ENCODE measurements at places on chromosomes 12 and 14. TPM values are rescaled to one million over a fixed set of nuclear protein-coding genes. Genes with fewer than 3 reads are reported as not detected.

DNA sequence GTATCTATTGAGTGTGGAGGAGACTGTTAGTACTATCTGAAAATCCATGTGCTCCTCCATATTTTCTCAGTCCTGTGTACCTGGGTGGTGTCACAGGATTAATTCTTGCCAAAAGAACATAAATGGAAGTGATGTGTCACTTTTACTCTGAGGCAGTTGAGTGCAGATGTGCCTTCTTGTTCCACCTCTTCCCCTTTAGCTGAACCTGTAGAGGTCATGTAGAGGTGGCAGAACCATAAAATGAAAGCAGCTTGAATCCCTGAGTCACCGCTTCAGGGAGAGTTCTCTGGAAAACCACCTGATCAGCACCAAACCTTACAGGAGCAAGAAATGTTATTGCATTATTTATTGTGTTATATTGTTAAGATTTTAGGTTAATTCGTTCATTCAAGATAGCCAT is 14.7 kb upstream of the SLC25A3 start:
- ATAC-seq: no peak

Gene SERPINA10
- not detected for total RNA-seq

Gene KCNH5
- total RNA-seq: not detected

Gene ADGRD1
- 2.7 TPM for total RNA-seq

DNA sequence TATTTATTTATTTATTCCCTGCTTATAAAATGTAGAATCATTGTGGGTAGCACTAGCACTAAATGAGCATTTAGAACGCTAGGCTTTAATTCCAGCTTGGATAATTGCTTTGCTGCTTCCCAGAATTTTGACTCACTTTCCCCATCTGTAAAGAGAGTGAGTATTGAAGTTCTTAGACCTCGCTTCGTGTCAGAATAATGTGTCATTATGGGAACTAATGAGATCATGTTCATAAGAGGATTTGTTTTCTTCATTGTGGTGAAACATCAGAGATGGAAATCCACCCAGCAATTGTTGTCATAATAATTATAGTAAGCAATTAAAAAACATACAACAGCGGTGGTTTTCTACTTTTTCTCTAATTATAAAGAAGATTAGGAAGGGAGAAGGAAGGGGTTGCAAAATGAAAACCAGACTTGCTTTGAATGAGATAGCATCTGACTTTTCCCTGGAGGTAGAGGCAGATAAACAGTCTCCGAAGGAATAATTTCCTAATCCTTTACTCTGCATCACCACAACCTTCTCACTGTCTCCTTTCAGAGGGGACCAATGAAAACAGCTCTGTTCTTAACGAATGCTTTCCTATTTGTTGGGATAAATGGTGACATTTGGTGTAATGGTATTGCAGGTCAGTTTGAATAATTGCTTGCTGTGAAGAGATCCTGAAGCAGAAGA is 86.8 kb upstream of the ARHGAP5 start:
- ATAC-seq: no peak

Gene CIROP
- not detected for total RNA-seq

DNA sequence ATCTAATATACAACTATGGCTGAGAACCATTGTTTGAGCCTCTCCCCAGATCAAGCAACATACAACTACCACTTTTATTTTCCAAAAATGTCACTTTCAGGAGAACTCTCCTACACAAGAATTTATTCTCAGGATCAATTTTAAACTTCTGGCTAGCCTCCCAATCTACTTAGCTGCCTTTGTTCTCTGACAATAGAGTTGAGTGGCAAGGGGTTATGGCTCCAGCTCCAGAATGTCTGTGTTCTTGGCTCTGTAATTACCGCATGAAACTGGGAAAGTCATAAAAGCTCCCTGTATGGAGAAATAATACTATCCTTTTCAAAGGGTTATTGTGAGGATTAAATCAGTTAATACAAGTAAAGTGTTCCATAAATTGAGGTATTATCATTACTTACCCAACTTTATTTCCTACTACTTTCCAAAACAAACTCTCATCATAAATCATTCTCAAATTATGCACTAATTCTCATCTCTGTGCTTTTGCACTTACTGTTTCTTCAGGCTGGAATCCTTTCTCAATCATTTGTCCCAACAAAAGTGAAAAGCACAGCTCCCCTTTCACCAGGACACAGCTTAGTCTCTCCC is 121.9 kb downstream of the GARIN6 start:
- no peak for ATAC-seq

- ATAC-seq: no peak
Observed at GRCh38 chr12:54417712-54418440, 1.2 kb downstream of the ITGA5 start.

Gene GLI1
- 0.48 TPM for total RNA-seq

- no peak for ATAC-seq
Observed at GRCh38 chr12:29945904-29946303, 162.2 kb upstream of the TMTC1 start.

Gene AQP2
- not detected for total RNA-seq

Gene KLHL28
- 13.0 TPM for total RNA-seq

Data from activated T-helper 17 cell treated with anti-CD3 and anti-CD28 coated beads, Interleukin-2, amount 50 U/mL, for 72 hours (primary cell).